ENCODE measurements at places on chromosomes 12 and 14.

DNA sequence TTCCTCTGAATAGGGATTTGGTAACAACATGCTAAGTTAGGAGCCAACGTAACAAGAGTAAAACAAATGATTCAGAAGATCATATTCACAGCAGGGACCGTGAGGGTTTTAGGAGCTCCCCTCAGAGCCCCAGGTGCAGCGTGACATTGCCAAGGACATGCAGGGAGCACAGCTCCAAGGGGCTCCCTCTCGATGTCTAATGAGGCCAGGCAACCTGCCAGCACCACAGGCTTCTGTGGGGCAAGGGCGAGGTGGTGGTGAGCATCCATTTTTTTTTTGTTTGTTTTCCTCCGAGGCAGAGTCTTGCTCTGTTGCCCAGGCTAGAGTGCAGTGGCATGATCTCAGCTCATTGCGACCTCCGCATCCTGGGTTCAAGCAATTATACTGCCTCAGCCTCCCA is 95.1 kb upstream of the PTPRB start:
- H3K27me3 ChIP-seq: peaks cover 7% of the 10 kb centered on the region
- DNase-seq: no peak
- H3K27ac ChIP-seq: no peak overlapping the region
- H3K4me1 ChIP-seq: no peaks in the 10 kb centered on the region
- H3K4me3 ChIP-seq: no peak overlapping the region
- H3K36me3 ChIP-seq: no peaks in the 10 kb centered on the region

- peaks cover 35% of the 10 kb centered on the region for H3K36me3 ChIP-seq
- no peaks in the 10 kb centered on the region for H3K27me3 ChIP-seq
- no peak overlapping the region for H3K27ac ChIP-seq
- no peak overlapping the region for H3K4me3 ChIP-seq
Measured at GRCh38 chr12:6330192-6330591, 11.7 kb downstream of the TNFRSF1A start.

DNA sequence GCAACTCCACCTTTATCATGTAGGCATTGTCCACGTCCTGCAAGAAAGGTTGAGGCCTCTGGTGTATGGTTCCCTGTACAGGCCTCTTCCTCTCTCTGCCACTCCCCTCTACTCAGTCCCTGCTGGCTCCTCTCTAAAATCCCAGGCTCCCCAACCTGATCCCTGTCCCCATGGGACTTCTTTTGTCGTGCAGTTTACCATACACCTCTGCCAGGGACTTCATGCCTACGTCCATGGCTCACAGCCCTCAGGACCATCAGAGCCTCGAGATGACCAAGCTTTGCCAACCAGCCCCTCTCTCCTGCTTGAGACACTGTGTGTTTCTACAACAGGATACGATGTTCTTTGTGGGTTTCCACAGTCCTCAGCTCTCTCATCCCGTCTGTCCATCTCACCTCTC is 2.9 kb downstream of the KRT2 start:
- H3K27me3 ChIP-seq: peaks cover 55% of the 10 kb centered on the region
- H3K4me3 ChIP-seq: no peak overlapping the region
- no peaks in the 10 kb centered on the region for H3K4me1 ChIP-seq

- H3K4me1 ChIP-seq: no peaks in the 10 kb centered on the region
- no peak for DNase-seq
- no peak overlapping the region for H3K4me3 ChIP-seq
- H3K27ac ChIP-seq: no peak overlapping the region
- H3K27me3 ChIP-seq: no peaks in the 10 kb centered on the region
Measured at GRCh38 chr14:58362798-58363412, 32.8 kb upstream of the TOMM20L start.

- no peak for DNase-seq
- H3K4me3 ChIP-seq: peak overlapping the region; percentile 95
- H3K36me3 ChIP-seq: peaks cover 19% of the 10 kb centered on the region
- peaks cover 12% of the 10 kb centered on the region for H3K4me1 ChIP-seq
Measured at GRCh38 chr14:89415159-89415558, 1.9 kb downstream of the FOXN3 start.

GRCh38 chr14:34926552-34926951 is 51.4 kb upstream of the BAZ1A start:
- H3K27me3 ChIP-seq: no peaks in the 10 kb centered on the region
- H3K4me3 ChIP-seq: no peak overlapping the region
- no peaks in the 10 kb centered on the region for H3K36me3 ChIP-seq
- DNase-seq: no peak
- no peak overlapping the region for H3K27ac ChIP-seq

DNA sequence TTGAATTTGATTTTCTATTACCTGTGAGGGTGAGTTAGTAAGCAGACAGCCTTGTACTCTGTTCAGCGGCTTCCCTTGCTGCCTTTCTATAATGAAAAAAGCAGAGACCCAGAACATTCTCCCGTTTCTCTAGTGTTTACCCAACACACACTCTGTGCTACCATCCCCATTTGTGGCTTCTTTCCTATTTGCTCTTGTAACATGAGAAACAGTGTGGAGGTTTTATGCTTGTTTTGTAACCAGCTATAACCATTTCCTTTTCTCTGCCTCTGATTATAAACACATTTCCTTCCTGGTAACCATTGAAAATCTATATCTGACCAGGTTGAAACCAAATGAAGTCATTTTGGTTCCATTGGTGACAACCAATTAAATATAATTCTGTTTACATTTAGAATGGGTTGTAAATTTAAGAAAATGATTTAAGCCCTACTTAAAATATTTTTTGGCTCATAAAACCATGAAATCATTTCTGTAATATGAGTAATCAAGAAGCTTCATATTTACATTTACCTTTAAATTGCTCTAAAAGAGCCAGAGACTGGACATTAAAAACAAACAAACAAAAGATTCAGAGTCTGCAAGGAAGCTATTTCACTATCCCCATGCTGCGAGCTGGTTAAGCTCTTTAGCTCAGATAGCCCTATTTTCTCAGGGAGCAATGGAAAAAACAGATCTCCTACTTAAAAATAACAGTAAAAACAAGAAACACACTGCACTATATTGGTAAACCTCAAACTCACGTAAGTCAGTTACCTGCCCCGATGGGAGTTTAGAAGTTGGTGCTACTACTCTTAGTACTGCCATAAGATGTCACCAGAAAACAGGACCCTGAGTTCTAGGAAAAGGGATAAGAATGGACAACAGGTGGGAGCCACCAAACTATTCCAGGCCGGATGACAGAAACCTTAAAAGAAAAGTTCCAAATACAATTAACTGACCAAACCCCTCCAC is 206.5 kb upstream of the EEA1 start:
- no peak for DNase-seq
- no peak overlapping the region for H3K27ac ChIP-seq
- no peaks in the 10 kb centered on the region for H3K27me3 ChIP-seq

- H3K4me3 ChIP-seq: no peak overlapping the region
- H3K4me1 ChIP-seq: no peaks in the 10 kb centered on the region
- H3K27ac ChIP-seq: no peak overlapping the region
- no peaks in the 10 kb centered on the region for H3K36me3 ChIP-seq
- DNase-seq: no peak
Measured at GRCh38 chr14:97709552-97709951, 912.4 kb downstream of the VRK1 start.

- H3K4me1 ChIP-seq: no peaks in the 10 kb centered on the region
- peaks cover 4% of the 10 kb centered on the region for H3K27me3 ChIP-seq
- H3K36me3 ChIP-seq: no peaks in the 10 kb centered on the region
Measured at GRCh38 chr14:80378084-80378690, 166.9 kb upstream of the DIO2 start.

- H3K4me3 ChIP-seq: no peak overlapping the region
- DNase-seq: no peak
- no peaks in the 10 kb centered on the region for H3K36me3 ChIP-seq
- H3K27ac ChIP-seq: no peak overlapping the region
Measured at GRCh38 chr12:54977857-54978256, 6.7 kb downstream of the TESPA1 start.

DNA sequence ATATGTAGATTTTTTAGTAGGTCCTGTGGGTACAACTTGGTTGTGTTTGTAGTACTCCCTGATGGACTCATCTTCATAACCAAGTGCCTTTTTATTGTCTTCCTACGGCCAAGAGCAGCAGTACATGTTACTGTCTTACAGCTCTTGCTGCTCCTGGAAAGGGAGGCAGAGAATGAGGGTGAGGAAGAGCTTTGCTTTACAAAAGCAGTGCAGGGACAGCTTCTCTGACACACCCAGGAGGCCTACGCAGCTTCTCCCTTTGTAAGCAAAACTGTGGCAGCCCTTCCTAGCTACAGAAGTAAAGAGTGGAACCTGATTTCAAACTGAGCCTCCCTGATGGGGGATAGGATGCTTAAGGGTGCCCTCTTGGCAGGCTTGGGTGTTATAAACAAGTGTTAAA is 18.6 kb downstream of the MYRFL start:
- no peaks in the 10 kb centered on the region for H3K36me3 ChIP-seq
- no peaks in the 10 kb centered on the region for H3K27me3 ChIP-seq
- DNase-seq: no peak
- H3K4me1 ChIP-seq: peaks cover 5% of the 10 kb centered on the region

- peak overlapping the region; percentile 90 for H3K27ac ChIP-seq
- peaks cover 7% of the 10 kb centered on the region for H3K36me3 ChIP-seq
- H3K27me3 ChIP-seq: no peaks in the 10 kb centered on the region
Measured at GRCh38 chr12:49580572-49581535, 12.9 kb upstream of the MCRS1 start.
